Body of pancreas (tissue), 4 donors: ENCODE measurements at places on chromosomes 6 and 20. TPM values are rescaled to one million over a fixed set of nuclear protein-coding genes. Genes with fewer than 3 reads are reported as not detected.

GNL1 gene
- total RNA-seq = 24.7 TPM

RBPJL gene
- total RNA-seq = 306 TPM

FAM217A gene
- total RNA-seq = not detected

ACTL10 gene
- total RNA-seq = 4.9 TPM

- no peaks in the 10 kb centered on the region for H3K36me3 ChIP-seq
- DNase-seq = peak; percentile 83
- H3K4me1 ChIP-seq = peaks cover 34% of the 10 kb centered on the region
- H3K27me3 ChIP-seq = no peaks in the 10 kb centered on the region
Measured at GRCh38 chr6:43170417-43170930, 595 bp upstream of the SRF start.

GRCh38 chr6:45376310-45377042 is 1.3 kb downstream of the SUPT3H start:
- no peaks in the 10 kb centered on the region for H3K36me3 ChIP-seq
- H3K27me3 ChIP-seq = no peaks in the 10 kb centered on the region
- DNase-seq = no peak
- peak overlapping the region; percentile 96 for H3K27ac ChIP-seq
- peak overlapping the region; percentile 86 for H3K4me3 ChIP-seq

- no peak for DNase-seq
- no peaks in the 10 kb centered on the region for H3K36me3 ChIP-seq
- no peaks in the 10 kb centered on the region for H3K27me3 ChIP-seq
- no peak overlapping the region for H3K4me3 ChIP-seq
- H3K27ac ChIP-seq = no peak overlapping the region
Measured at GRCh38 chr20:12886618-12887363, 122.0 kb upstream of the SPTLC3 start.

DNA sequence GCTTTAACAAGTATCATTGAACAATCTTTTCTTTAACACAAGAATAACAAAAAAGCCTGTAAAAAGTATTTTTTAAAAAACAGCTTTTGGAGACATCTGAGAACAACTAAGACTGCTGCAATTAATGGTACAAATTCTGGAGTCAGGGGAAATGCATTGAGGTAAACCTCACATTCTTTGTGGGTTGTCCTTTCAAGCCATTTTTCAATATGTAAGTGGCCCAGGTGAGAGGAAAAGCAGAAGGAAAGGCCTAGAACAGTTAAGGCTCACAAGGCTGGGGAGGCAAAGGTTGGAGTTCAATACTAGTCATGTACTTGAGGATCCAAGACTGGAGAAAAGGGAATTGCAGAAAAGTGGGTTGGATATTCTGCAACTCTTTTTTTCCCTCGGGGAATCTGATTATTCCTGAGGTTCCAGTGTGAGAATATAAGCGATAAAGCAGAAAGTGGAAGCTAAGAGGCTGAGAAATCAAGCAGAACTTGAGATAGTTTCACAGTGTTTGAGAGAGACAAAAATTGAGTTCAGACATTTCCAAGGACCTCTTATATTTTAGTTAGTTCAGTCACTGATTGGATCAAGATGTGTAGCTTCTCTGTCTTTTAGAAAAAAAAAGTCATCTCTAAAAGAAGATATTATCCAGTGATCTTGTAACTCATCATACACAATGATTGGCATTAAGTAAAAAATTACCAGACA is 25.0 kb upstream of the TXLNB start:
- H3K36me3 ChIP-seq = no peaks in the 10 kb centered on the region
- no peak for DNase-seq
- H3K27me3 ChIP-seq = no peaks in the 10 kb centered on the region
- H3K4me1 ChIP-seq = no peaks in the 10 kb centered on the region
- H3K4me3 ChIP-seq = no peak overlapping the region
- H3K27ac ChIP-seq = no peak overlapping the region

DNA sequence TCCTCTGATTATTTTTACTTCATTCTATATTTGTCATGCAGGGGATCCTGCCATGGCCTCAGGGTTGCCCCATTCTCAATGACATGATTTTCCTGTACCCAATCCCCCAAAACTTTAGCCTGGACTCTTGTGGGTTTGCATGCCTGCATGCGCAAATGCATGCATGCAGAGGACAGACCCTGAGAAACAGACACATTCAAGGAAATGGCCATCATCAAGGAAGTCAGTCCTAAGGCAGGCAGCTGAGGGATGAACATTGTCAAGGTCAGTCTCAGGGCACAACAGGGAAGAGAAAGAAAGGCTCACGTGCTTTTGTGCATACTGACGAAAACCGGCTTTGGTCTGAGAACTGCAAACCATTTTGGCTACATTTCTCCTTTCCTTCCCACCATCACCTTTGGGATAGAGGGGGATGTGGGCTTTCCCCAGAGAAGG is 13.1 kb downstream of the NEDD9 start:
- H3K4me3 ChIP-seq = no peak overlapping the region
- H3K27ac ChIP-seq = peak overlapping the region; percentile 71
- no peaks in the 10 kb centered on the region for H3K27me3 ChIP-seq
- H3K36me3 ChIP-seq = no peaks in the 10 kb centered on the region
- no peak for DNase-seq

DNA sequence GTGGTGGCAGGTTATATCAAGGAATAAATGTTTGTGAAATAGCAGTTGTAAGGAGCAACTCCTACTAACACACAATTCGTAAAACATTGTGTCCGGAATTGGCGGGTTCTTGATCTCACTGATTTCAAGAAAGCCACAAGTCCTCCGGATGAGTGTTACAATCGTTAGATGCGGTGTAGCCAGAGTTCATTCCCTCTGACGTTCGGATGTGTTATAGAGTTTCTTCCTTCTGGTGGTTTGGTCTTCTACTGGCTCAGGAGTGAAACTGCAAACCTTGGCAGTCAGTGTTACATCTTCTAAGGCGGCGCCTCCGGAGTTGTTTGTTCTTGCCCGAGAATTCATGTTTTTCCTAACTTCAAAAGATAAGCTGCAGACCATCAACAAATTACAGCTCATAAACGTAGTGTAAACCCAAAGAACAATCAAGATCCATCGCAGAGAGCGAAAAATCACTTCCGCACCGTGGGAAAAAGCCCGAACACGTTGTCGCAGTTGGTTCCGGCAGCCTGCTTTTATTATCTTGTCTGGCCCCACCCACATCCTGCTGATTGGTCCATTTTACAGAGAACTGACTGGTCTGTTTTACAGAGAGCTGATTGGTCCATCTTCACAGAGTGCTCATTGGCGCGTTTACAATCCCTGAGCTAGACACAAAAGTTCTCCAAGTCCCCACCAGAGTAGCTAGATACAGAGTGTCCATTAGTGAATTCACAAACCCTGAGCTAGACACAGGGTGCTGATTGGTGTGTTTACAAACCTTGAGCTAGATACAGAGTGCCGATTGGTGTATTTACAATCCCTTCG is 58.2 kb downstream of the TRIM27 start:
- H3K4me1 ChIP-seq = peaks cover 14% of the 10 kb centered on the region
- H3K36me3 ChIP-seq = no peaks in the 10 kb centered on the region
- H3K4me3 ChIP-seq = peak overlapping the region; percentile 50
- DNase-seq = peak; percentile 31

- H3K4me1 ChIP-seq = peaks cover 6% of the 10 kb centered on the region
- no peak overlapping the region for H3K4me3 ChIP-seq
Measured at GRCh38 chr6:113884011-113884410, 26.9 kb downstream of the MARCKS start.

- H3K27me3 ChIP-seq = no peaks in the 10 kb centered on the region
- H3K4me3 ChIP-seq = no peak overlapping the region
- no peak overlapping the region for H3K27ac ChIP-seq
- H3K36me3 ChIP-seq = no peaks in the 10 kb centered on the region
- DNase-seq = no peak
- no peaks in the 10 kb centered on the region for H3K4me1 ChIP-seq
Measured at GRCh38 chr6:143197377-143197776, 136.7 kb downstream of the AIG1 start.

DNA sequence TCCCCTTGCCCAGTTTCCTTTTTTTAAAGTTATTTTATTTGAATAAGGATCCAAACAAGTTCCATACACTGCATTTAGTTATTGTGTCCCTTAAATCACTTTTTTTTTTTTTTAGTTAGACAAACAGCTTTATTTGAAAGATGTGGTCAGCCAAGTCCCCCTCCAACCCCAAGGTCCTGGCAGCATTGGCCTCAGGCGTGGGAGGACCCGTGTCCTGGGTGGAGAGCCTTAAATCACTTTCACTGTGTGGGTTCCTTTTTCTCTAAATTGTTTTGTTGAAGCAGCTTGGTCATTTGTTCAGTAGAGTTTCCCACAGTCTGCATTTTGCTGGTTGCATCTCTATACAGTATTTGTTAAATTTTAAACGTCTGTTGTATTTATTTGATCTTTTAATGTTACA is 5.2 kb upstream of the TBCC start:
- H3K4me3 ChIP-seq = no peak overlapping the region
- DNase-seq = no peak

- H3K4me1 ChIP-seq = peaks cover 32% of the 10 kb centered on the region
- no peak for DNase-seq
- no peaks in the 10 kb centered on the region for H3K27me3 ChIP-seq
- H3K36me3 ChIP-seq = no peaks in the 10 kb centered on the region
- H3K27ac ChIP-seq = no peak overlapping the region
Measured at GRCh38 chr20:46332373-46333160, 24.3 kb upstream of the CDH22 start.

GRCh38 chr6:151147118-151147832 is 92.5 kb upstream of the AKAP12 start:
- H3K27me3 ChIP-seq = no peaks in the 10 kb centered on the region
- DNase-seq = no peak
- H3K4me3 ChIP-seq = no peak overlapping the region

GRCh38 chr6:102918161-102918560 is 1524.7 kb downstream of the GRIK2 start:
- H3K27me3 ChIP-seq = no peaks in the 10 kb centered on the region
- no peaks in the 10 kb centered on the region for H3K4me1 ChIP-seq
- no peak overlapping the region for H3K4me3 ChIP-seq
- no peak for DNase-seq
- no peak overlapping the region for H3K27ac ChIP-seq

GRCh38 chr20:38607351-38607750 is 5.7 kb downstream of the ARHGAP40 start:
- DNase-seq = no peak
- no peak overlapping the region for H3K27ac ChIP-seq
- H3K27me3 ChIP-seq = no peaks in the 10 kb centered on the region
- no peaks in the 10 kb centered on the region for H3K4me1 ChIP-seq
- no peak overlapping the region for H3K4me3 ChIP-seq
